Thoracic aorta (tissue), 2 donors: ENCODE measurements at places on chromosomes 13 and 19.

DNA sequence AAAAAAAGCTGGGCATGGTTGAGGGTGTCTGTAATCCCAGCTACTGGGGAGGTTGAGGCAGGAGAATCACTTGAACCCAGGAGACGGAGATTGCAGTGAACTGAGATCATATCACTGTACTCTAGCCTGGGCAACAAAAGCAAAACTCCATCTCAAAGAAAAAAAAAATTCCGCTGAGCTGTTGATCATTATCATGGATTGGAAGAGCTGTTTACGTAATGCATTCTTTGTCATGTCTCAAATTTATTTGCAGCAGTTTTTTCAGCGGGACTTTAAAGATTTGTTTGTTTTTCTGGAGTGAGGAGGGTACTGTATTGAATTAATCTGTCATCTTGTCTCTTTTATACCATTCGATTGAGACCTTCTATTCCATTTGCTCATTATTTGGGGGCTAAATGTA is 4.3 kb downstream of the NLRP5 start:
- no peak for DNase-seq

GRCh38 chr13:52005841-52006522 is 5.3 kb downstream of the ATP7B start:
- no peak for DNase-seq

DNA sequence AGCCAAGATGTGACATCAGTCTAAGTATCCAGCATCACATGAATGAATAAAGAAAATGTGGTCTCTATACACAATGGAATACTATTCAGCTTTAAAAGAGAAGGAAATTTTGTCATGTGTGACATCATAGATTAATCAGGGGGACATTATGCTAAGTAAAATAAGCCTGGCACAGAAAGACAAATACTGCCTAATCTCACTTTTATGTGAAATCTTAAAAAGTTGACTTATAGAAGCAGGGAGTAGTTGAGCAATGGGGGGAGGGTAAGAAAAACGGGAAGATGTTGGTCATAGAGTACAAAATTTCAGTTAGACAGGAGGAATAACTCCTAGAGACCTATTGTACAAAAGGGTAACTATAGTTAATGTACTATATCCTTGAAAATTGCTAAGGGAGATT is 10.4 kb upstream of the LCP1 start:
- DNase-seq = no peak

DNA sequence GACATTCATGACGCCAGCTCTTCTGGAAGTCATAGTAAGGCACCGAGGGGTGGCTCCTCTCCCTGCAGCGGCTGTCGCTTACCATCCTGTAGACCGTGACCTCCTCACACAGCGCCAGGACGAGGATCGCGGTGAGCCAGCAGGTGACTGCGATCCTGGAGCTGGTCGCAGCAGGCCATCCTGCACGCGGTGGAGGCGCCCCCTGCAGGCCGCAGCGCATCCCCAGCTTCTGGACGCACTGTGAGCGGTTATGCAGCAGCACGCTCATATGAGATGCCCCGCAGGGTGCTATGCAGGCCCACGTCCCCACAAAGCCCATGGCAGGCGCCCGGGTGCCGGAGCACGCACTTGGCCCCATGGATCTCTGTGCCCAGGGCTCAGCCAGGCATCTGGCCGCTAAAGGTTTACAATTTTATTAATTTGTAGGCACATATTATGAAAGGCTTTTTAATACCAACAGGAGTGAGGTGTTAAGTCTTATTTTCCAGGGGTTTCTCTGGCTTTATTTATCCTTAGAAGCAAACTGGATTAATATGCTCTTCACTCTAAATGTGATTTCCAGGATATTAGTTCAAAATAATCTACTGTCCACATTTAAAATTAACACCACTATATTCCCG is 35.6 kb upstream of the PSPC1 start:
- DNase-seq = no peak

DNA sequence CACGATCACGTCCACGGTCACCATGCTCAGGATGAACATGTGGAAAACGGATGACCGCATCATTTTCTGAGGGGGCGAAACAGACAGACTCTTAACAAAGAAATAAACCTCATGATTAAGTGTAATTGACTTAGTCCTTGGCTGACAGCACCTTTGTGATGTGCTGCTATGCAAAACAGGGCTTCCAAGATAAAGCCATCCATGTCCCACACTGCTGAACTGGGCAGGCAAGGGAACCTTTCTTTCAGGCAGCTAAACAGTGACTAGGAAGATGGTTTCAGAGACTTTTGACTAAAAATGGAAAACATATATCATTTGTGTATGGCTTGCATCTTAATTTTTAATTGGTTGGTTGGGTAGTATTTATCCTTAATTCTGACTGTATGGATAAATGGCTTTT is 157.8 kb downstream of the NALCN start:
- no peak for DNase-seq

DNA sequence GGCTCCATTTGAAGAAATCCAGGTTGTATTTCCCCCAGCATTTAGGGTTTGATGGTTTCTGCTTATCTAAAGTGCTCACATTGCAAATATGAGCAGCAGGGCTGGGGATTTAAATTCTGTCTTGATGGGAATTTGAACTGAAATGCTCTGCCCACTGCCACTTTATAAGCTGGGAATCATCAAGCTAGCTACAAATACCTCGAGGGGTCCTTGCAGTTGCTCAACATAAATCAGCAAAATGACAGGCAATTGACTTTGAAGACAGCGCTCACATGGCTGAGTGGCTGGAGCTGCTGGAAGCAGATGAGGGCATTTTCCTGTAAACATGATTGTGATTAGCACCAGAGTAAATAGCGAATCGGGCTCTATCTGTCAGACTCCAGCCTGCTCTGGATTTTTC is 39.4 kb upstream of the MEDAG start:
- no peak for DNase-seq

DNA sequence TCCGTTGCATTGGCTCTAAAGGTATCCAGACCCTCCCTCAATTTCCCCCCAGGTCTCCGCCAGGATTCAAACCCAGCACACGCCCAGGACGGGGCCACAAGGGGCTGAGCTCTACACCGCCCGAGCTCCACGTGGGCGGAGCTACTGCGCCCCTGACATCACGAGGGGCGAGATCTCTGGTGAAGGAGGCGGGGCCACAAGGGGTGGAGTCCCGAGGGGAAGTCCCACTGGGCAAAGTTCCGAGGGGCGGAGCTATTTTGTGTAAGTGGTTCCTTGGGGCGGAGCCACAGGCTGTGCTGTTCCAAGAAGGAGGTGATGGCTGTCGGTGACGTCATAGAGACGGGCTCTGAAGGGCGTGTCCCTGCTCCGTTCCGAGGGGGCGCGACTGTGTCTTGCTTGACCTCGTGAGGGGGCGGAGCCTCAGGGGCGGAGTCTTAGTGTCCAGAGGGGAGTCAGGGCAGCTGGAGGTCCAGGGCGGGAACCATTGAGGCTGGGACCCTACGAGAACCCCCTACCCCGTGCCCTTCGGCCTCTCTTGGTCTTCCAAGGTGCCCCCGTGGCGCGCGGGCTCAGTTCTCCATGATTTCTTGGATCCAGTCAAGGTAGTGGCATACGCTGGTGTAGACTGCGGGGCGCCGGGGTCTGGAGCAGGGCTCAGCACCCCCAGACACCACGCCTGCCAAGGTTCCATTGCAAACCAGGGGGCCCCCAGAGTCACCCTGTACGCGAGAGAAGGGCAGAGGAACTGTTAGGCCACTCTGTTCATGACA is 1.3 kb upstream of the KLK8 start:
- no peak for DNase-seq

GRCh38 chr13:103625194-103625593 is 559.0 kb upstream of the SLC10A2 start:
- no peak for DNase-seq

- no peak for DNase-seq
Measured at GRCh38 chr13:88857256-88857655, 1186.1 kb downstream of the SLITRK5 start.

DNA sequence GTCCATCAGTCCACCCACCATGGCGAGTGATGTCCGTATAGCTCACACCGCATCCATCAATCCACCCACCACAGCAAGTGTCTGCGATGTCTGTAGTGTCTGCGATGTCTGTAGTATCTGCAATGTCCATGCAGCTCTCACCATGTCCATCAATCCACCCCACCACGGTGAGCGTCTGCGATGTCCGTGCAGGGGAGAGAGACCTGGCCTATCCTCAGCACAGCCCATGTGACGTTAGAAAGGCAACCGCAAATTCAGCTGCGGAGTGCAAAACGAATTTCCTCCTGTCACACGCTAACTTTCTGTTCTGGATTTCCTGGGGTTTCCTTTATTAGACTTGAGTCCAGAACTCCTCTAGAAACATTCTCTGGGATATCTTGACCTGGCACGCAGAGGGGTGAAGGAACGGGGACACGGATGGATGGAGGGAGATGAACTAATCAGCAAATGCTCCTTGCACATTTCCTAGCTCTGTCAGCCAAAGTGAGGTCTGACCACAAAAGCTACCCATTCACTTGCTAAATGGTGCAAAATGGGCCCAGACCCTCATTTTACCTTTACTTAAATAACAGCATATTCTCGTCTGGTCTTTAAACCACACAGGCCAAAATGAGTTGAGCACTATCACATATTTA is 18.3 kb downstream of the RASA3 start:
- no peak for DNase-seq

GRCh38 chr13:102710261-102710679 is 15.4 kb upstream of the METTL21C start:
- DNase-seq = no peak

DNA sequence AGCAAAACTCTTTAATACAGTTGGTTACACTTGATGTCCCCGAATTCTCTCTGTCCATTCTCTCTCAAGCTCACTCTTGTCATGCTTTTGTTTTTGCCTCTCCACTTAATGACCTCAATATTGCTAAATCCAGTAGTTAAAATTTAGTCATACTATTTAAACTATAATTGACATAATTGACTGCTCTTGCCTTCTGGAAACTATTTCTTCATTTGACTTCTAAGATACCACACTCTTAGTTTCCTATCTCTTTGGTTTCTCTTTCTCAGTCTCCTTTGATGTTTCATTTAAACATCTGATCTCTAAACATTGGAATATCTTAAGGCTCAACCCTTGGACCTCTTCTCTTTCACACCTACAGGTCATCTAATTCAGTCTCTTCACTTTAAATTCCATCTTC is 211.3 kb downstream of the COG6 start:
- DNase-seq = no peak

- DNase-seq = no peak
Measured at GRCh38 chr19:19101540-19101939, 36.7 kb downstream of the TMEM161A start.

DNA sequence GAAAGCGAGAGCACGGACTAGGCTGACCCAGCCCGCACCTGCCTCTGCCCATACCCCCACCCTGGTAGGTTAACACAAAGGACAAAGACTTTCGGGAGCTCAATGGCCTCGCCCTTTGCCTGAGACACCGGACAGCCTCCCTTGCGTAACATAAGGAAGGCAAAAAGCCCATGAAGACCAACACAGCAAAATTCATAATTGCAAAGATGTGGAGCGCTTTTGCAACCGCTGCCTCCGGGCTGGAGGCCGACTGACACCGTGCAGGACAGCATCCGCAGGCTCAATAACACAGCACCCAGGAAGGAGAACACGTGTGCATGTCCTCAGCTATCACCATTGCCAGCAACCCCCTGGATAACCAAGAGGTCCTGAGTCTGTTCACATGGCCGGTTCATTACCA is 15.4 kb downstream of the LILRA1 start:
- DNase-seq = no peak

DNA sequence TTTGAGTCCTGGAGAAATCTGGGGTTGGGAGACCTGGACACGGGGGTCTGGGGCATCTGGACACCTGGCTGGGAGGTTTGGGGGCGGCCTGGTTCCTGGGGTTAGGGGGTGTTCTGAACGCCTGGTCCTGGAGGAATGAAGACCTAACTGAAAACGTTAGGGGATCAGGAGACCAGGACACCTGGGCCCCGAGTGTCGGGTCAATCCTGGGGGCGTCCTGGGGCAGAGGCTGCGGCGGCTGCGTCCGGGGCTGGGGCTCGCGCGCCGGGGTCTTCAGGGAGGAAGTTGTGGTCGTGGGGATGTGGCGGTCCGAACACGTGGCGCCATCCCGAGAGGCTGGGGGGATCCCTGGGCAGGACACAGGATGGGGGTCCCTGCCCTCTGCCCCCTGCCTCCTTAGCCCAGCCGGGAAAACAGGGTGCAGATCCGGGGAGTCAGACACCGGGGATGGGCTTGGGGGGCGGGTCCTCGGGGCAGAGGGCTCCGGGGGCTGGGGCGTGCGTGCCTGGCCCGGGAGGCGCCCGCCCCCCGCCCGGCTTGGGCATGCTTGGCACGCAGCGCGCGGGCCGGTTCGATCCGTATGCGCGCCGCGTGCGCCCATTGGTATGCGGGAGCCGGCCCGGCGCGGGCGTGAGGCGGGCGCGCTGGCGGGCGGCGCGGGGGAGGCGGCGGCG is 632 bp downstream of the NPAS1 start:
- DNase-seq = no peak

GRCh38 chr13:85610024-85610423 is 189.2 kb downstream of the SLITRK6 start:
- no peak for DNase-seq

GRCh38 chr13:28654276-28654675 is 4.7 kb upstream of the POMP start:
- DNase-seq = no peak

- no peak for DNase-seq
Measured at GRCh38 chr19:43678512-43679261, 8.7 kb upstream of the PLAUR start.

DNA sequence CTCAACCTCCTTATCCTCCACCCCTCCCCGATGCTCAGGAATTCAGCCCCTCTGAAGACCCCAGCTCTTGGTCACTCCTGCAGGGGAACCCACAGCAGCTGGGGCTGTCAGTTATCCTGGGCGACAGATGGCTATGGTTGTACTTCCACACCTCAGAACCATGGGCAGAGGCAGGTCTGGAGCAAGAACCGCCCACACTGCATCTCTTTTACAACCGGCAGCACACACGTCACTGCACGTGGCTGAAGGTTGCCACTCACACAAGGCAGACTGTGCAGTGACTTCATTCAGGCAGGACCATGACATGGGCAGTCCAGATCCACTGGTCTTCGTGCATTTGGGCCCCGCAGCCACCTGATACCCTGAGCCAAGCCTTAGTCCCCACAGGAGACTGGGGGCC is 21.5 kb upstream of the SDHAF1 start:
- no peak for DNase-seq
